Endodermal cell (in vitro differentiated cells): ENCODE measurements at places on chromosomes 2 and 18.

GRCh38 chr2:67839242-67839641 lies 223.6 kb downstream of the C1D start:
- no peak for DNase-seq
- H3K4me1 ChIP-seq: no peaks in the 10 kb centered on the region
- no peak overlapping the region for H3K27ac ChIP-seq

DNA sequence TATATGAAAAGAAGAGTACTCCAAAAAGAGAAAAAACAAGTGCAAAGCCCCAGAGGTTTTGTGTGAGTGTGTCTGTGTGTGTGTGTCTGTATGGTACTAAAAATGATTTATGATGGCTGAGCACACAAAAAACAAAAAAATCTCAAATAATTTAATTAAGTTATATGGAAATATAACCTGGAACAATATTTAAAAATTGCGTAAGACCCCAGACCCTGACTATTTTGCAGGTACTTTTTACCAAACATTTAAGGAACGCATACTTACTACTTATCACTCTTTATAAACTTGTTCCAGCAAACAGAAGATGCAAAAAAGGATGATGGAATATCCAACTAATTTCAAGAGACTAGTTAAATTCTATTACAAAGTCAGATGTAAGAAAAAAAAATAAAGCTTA lies 317.4 kb upstream of the KCNH7 start:
- no peak overlapping the region for H3K4me3 ChIP-seq
- DNase-seq: no peak
- no peak overlapping the region for H3K27ac ChIP-seq
- H3K27me3 ChIP-seq: no peaks in the 10 kb centered on the region

DNA sequence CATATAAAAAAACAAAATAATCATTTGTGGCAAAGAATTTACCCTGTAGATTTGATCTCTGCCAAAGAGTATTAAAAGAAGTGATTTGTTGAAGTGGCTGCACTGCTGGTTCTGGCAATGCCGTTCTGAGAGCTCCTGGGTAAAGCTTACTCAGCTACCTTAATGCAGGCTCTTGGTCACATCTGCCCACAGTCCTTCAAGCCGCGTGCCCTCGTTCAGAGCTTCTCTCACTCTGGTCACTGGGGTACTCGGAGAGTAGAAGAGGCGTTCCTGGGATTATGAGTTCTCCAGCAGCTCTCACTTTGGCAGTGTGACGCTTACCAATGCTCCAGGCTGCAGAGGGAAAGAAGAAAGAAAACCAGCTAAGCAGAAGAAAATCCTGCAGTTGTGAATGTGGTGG lies 57.9 kb downstream of the ACVR1 start:
- H3K27ac ChIP-seq: no peak overlapping the region
- no peak for DNase-seq
- H3K4me3 ChIP-seq: no peak overlapping the region
- H3K27me3 ChIP-seq: no peaks in the 10 kb centered on the region

- no peak overlapping the region for H3K4me3 ChIP-seq
- H3K4me1 ChIP-seq: no peaks in the 10 kb centered on the region
- no peak for DNase-seq
- no peaks in the 10 kb centered on the region for H3K36me3 ChIP-seq
Observed at GRCh38 chr18:12233378-12233777, 20.8 kb upstream of the CIDEA start.

DNA sequence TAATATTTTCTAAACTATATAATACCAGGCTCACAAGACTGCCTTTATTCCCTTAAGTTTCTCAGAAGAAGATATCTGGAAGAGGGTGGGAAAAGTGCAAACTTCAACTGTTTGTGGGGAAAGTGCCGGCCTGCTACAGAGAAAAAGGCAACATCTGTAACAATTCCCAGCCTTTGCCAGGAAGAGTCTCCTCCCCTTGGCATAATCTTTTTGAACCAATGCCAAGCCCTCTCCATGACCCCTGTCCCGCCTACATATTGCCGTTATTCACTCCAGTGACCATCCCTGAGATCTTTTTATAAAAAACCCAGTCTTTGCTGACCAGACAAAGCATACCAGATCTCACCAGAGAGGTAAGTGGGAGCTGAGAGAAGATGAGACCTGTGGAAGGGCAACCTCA lies at the start of gene REG3G:
Gene REG3G, plus strand, starts transcription at position 282 of the 400 bp plus-strand sequence. CDS start 392 bp downstream, outside the sequence.
- H3K27me3 ChIP-seq: peaks cover 5% of the 10 kb centered on the region
- DNase-seq: no peak
- H3K4me1 ChIP-seq: no peaks in the 10 kb centered on the region
- no peak within 1 kb of the TSS for H3K27ac ChIP-seq
- no peak within 1 kb of the TSS for H3K4me3 ChIP-seq
